GF-D8 (cell line): ENCODE measurements at places on chromosomes 5 and 9.

- no peak for DNase-seq
Measured at GRCh38 chr5:155786108-155786507, 540.9 kb upstream of the SGCD start.

- no peak for DNase-seq
Measured at GRCh38 chr5:129379406-129379805, 80.7 kb upstream of the ADAMTS19 start.

GRCh38 chr5:145689235-145689634 is 145.9 kb downstream of the PRELID2 start:
- no peak for DNase-seq

- DNase-seq, result no peak
Measured at GRCh38 chr5:107858324-107858723, 187.6 kb upstream of the EFNA5 start.

DNA sequence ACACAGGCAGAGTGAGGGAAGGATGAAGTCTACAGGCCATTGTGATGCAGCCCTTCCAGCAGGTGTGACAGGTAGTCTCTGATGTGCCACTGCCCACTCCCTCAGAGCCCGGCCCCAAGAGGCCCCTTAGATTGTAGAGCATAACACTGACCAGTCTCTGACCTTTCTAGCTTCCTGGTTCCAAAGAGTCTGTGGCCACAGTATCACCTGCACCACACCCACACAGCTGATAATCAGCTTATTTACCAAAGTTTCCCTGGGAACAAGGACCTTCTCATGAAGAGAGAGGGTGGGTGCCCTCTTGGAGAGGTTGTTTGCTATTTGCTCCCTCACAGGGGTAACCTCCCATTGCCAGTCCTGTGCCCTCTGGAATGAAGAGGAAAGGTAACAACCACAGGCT is 11.0 kb upstream of the ACER2 start:
- no peak for DNase-seq

GRCh38 chr5:180684623-180685161 is 35.3 kb upstream of the FLT4 start:
- no peak for DNase-seq

- no peak for DNase-seq
Measured at GRCh38 chr5:77171141-77171910, 39.2 kb upstream of the PDE8B start.

DNA sequence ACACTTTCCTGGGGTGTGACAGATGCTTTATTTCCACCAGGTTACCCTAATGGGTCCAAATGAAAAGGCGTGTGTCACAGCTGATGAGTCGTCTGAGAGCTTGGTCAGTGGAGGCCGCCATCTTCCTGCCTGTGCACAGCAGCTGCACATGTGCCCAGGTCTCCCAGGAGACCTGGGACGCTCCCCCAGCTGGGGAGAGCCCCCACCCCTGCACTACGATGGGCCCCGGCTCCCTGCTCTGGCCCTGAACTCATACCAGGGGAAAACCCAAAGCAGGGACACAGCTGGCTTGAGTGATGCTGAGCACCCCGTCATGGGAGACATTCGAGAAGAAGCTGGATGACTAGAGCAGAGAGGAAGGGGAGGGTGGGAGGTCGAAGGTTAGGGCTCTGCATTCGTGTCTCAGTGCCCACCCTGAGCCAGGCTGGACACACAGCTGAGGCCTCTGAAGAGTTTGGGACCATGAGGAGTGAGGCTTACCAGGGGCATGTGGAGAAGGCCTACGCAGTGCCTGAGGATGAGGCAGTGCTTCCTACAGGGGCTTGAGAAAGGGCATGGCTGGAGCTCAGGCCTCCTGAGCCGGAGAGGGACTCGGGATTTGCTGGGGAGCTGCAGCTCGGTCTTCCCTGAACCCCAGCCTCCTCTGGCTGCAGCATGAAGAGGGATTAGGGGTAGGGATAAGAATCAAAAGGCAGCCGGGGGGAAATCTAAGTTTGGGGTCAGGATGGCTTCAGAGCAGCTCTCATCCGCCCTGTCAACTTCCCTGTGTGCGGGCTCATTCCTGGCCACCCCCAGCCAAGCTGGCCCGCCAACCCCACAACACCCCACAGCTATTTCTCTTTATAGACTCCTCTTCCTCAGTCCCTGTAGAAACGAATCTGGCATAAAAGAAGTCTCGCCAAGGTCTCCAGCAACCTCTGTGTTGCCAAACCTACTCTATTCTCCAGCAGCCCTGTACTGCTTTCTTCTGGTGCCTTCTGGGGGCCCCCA is 42.2 kb upstream of the RNU6ATAC start:
- DNase-seq, result no peak

GRCh38 chr5:167587772-167588437 is 703.5 kb upstream of the WWC1 start:
- DNase-seq, result no peak

GRCh38 chr9:15851766-15852165 is 298.9 kb downstream of the CCDC171 start:
- no peak for DNase-seq

- DNase-seq, result no peak
Measured at GRCh38 chr5:150263801-150264621, 25.6 kb downstream of the CAMK2A start.

- DNase-seq, result no peak
Measured at GRCh38 chr5:144313147-144313726, 142.6 kb downstream of the KCTD16 start.

DNA sequence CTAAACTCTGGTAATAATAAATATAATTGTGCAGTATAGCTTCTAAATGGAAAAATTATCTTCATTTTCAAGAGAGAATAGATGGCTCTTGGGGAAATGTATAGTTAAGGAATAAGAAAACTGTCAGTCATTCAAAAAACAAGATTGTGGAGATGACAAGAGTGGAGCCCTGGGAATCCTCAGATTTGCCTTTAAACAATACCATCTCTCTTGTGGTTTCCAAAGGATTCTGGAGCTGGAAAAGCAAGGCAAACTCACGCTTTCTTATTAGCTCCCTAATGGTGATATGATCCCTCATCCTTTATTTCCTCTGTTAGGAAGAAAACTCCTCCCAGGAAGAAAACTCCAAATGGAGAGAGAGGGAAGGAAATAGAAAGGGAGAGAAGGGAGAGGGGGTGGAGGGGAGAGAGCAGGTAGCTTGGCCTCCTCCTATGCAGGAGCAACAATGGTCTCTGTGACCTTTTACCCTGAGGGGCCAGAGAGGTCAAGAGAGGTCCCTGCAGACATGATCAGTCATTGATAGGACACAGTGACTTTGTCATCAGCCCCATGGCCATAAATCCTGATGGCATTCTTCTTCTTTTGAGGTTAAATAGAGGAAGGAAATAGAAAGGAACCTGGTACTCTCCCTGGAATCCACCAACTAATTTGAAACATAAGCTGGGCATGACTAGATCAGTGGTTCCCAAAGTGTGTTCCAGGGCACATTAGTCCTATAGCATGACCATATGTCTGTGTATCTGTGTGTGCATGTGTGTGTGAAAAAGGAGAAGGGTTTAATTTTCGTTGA is 312.2 kb downstream of the ARRDC3 start:
- no peak for DNase-seq

GRCh38 chr9:18129809-18130334 is 344.1 kb upstream of the ADAMTSL1 start:
- no peak for DNase-seq

DNA sequence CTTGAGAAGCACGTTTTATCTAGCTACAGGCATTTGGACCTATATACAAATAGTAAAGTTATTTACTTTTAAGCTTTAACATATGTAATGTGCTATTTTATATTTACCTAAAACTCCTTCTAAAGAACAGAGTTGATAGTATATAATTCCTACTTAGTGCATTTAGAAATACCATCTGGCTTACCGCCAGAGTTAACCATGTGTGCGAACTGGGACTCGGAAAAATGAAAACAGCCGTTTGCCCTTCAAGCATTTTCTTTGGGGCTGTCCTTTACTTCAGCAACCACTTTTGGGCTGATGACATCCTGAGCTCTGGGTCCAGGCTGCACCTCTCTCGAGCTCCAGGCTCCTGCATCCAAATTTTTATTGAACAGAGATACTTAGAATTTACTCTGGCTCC is 21.9 kb upstream of the DHFR start:
- no peak for DNase-seq

DNA sequence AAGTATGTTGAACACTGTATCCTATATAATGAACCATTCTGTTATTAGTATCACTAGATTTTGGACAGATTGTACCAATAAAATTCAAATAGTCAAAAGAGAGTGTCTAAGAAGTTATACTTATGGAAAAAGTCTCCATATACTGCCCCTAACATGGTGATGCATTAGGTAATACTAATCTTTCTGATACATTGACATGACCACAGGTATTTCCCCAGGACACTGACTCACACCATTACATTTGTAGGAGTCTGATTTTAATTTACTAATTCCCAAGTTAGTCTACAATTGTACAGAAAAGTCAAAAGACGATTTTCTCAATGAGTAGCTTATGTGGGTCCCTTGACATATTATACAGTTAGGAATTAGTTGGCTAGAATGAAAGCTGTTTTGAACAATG is 593.8 kb downstream of the ISL1 start:
- DNase-seq, result no peak

DNA sequence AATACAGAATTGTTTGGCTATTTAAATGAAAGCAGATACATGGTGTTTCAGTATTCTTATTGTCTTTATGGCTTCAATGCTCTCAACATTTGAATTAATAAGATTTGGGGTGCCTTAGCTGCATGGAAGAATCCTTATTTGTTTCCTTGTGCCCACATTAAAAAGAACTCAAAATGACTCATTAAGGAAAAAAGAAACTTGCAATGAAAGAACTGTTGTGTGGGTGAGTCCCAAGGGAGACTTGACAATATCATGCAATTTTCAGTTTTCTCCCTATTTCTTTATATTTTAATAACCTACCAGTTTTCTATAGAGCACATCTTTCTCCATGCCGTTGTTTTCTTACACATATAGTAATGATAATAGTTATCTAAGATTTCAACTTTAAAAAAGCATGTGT is 404.0 kb downstream of the PDE4D start:
- DNase-seq, result no peak

DNA sequence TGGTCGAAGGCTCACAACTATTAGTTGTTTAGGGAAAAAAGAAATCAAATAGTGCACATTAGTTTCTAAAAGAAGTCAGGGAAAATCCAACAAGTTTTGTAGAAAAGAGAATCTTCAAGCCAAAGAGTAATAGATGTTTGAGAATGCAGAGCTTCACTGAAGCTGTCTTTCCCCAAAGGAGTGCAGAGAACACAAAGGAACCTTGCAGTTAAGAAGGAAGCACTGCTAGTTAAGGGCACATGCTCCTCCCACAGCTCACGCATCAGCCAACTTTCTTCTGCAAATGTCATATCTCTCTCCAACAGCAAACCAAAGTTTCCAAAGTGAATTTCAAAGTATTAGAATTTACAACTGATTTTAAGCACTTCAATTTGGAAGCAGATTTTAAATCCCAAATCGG is 116.4 kb upstream of the FST start:
- DNase-seq, result no peak

DNA sequence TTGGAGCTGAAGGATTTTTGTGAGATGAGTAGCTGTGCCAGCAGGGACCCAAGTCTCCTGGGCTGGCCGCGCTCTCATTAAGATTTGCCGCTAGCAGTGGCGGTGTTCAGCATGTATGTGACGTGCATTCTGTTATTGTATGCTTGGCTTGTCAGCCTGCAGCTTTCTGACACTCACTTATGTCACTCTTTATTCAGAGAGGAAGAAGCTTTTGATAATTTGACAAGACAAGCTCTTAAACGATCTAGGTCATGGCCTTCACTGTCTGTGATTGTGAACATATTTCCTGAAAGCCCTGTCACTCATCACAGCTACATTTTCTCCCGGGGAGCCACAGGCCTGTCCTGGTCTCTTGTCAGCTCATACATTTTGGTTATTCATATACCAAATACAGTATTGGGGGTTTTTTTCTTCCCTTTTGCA is 98.2 kb upstream of the GRHPR start:
- no peak for DNase-seq

DNA sequence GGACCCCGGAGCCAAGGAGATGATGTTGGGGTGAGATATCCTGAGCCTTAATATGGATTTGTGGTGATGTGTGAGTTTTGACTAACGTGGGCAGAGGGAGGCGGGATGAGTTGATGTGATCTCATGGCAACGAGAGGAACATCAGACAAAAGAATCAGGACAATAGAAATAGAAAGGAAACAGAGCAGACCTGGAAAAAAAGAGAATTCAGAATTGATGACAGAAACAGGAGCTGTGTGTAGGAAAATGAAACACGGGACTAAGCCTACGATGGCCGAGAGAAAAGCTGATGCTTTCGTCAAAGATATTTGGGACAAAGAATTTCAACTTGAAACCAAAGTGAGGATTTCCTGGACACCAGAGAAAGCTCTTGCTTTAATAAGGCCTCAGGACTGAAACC is 10.9 kb downstream of the PRKACG start:
- DNase-seq, result no peak

DNA sequence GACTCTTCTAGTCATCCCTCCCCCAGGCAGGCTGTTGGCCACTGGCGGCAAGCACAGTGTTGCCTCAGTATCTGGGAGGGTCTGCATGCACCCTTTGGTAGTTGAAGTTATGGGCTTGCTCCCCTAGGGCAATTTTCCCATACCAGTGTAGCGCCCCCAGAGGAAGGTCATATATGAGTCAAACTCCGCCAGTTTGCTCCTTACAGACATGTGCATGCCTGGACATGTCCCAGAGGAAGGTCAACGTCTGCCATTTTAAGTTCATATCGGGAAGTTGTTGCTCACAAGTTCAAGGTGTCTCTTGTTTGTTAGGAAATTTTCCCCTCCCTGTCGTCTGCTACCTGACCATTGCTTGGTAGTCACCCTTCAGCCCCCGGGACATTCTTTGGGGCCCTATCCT is 51.3 kb upstream of the MROH2B start:
- no peak for DNase-seq

DNA sequence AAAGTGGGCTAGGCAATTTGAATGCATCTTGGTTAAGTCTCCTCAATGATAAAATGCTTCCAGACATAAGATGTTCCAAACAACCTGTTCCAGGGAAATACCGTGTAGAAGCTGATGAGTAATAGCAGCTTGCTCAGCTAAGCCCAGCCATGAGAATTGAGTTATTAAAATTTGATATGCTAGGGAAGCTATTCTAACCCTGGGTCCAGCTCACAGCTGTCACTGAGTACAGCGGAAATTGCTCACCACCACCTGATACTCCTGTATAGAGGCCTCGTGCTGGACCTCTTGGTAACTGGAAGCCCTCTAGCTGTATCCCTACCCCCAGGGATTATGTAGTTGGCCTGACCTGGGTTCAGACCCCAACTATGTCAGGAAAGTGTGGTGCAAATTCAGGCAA is 521.3 kb upstream of the TRPC7 start:
- no peak for DNase-seq

DNA sequence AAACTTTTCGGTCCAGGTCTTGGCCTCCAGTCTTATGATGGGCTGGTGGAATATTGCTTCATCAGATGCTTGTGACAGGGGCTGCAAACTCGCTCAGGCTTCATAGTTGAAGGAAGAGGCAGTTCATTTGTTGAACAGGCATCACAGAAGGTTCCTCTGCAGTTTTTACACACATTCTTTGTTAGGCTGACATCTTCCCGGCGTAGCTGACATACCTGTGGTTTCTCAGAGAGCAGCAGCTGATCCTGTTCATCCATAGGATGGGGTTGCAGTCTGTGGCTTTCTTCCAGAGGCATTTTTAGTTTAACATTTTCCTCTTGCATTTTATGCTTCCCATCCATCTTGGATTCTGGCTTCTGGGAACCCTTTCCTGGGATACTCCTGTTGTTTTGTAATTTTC is 1255.2 kb downstream of the EFNA5 start:
- DNase-seq, result no peak
